ENCODE measurements at places on chromosomes 12 and 14.

- DNase-seq: peak; percentile 47
These were observed 718 bp downstream of the CCDC92 start for GRCh38 chr12:123971770-123972456.

GRCh38 chr12:121005346-121005815 lies 10.9 kb downstream of the C12orf43 start:
- peak; percentile 11 for DNase-seq

DNA sequence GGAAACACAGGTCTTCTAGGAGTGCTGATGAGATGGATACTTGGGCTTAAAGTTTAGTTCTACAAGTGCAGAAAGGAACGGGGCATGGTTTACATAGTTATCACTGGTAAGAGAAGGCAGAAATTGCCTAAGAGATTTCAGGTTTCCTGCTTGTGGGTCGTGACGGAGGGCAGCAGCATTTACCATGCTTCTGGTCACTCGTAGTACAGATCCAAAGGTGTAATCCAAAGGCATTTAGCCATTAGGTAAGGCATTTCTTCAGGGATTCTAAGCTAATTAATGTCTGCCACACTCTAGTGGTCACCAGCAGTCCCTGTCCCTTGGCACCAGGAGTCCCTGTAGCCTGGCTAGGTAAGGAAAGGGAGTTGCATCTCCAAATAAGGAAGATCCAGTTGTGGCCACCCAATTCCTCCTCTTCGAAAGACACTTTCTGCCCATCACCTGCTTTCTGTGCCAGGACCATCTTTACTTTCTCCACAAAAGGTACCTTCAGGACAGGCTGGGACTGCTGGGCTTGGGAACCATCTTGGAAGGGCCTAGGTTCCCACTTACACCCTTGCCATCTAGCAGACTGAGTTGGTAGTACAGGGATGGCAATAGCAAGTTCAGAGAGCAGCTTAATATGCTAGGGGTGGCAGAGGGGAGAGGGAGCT lies 1.5 kb downstream of the GSTZ1 start:
- DNase-seq: no peak

GRCh38 chr12:119288576-119288975 lies 46.0 kb upstream of the CCDC60 start:
- peak; percentile 59 for DNase-seq

DNA sequence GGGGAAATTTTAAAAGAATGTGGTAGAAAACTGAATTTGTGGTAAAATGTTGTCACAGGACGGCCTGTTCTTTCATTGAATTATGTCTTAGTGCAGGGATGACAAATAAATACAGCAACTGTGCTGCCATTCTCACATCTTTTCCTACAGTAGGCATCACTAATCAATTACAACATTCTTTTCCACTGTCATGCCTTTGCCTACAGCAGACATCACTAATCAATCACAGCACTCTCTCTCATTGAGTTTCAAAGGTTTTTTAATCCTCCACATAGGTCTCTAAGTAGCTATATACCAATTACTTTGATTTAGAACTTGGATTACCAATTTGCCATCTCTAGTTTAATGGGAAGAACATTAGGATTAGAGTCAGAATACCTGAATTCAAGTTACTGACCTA lies 30.1 kb downstream of the NTF3 start:
- no peak for DNase-seq

DNA sequence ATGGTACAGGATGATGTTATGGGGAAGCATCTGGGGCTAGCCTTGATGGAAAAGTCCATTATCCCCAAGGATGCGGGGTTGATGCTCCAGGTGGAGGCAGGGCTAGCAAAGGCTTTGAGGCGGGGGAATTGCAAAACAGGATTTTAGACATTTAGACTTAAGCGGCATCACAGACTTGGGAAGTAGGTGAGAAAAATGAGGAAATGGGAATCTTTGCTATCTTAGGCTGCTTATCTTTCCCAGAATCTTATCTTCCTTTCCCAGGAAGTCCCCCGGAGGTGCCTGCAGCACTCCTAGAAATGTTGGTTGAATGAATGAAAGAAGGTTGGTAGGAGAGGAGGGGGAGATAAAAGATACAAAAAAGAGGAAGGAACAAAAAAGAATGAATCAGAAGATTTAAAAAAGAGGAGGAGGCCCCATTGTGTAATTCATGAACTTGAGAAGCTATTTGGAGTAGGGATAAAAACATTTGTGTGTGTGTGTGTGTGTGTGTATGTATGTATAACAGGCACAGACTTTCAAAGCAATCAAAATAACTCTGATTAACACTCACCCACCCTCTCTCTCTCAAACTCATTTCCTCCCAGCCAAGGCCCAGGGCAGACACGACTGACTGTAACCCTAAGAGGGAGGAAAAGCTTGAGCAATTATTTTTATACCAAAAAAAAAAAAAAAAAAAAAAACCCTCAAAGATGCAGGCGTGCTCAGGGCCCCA lies 62.5 kb upstream of the TBX3 start:
- DNase-seq: no peak

- no peak for DNase-seq
These were observed 39.2 kb upstream of the MEG3 start for GRCh38 chr14:100786576-100787219.

- DNase-seq: peak; percentile 52
These were observed 74.6 kb downstream of the GLRX5 start for GRCh38 chr14:95609398-95609990.

- peak; percentile 20 for DNase-seq
These were observed 30.3 kb upstream of the SMOC1 start for GRCh38 chr14:69848903-69849391.

GRCh38 chr12:63362166-63362565 lies 211.2 kb upstream of the AVPR1A start:
- DNase-seq: no peak

GRCh38 chr14:64953310-64953654 lies 10.7 kb upstream of the GPX2 start:
- DNase-seq: no peak

- no peak for DNase-seq
These were observed 19.3 kb upstream of the CCER1 start for GRCh38 chr12:90974286-90974685.

GRCh38 chr14:104421401-104421821 lies 158.2 kb upstream of the C14orf180 start:
- no peak for DNase-seq

- no peak for DNase-seq
These were observed 36.8 kb downstream of the RAB35 start for GRCh38 chr12:120079411-120080400.

DNA sequence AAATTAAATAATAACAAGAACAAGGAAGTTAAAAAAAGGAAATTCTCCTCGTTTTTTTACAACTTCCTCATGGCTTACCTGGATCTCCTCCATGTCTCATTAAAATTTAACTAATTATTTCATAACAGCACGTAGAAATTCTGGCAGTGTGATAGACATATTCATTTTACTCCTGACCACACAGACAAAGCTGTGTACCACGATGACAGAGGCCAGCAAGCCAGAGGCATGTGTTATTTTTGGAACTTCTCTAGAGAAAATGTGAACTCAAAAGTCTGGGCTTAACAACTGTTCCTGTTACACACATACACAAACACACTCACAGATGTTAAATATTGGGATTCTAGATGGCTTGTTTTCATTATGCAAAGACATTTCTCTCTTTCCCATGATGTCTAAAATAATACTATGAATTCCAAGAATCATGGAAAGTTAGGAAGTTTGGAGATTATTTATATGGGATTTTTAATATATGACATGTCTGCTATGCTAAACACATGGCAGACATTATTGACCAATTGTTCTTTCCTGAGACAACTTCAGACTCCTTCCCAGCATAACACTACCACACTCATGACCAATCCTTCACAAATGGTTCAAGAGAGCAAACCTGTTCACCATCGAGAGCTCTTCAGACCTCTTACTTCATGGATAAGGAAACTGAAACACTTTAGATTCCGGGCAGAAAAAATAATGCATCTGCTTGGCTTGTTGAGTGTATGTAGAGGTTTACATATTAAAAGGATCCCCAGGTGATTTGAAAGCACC lies 158.7 kb downstream of the DACT1 start:
- no peak for DNase-seq

- no peak for DNase-seq
These were observed 49.1 kb downstream of the CCER1 start for GRCh38 chr12:90905691-90906370.

- no peak for DNase-seq
These were observed 236.6 kb upstream of the CCDC196 start for GRCh38 chr14:66249544-66249943.

GRCh38 chr12:57027011-57027804 lies 10.9 kb upstream of the TAC3 start:
- DNase-seq: no peak

DNA sequence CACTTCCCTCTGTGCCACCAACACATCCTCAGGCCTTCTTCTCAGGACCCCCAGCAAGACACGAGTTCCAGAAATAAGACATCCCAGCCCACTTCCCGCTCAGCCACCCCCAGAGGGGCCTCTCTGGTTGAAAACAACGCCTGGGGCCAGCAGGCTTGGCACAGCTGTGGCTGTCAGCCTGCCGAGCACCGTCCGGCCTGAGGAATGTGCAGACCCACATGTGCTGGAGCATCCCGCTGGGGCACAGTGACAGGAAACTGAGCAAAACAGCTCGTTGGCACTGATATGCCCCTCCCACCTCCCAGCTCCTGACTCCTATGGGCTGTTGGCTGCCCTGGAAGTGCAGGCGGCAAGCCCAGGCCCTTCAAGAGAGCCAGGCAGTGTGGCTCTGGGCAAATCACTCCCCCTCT lies 1.4 kb downstream of the SYNE3 start:
- no peak for DNase-seq

GRCh38 chr12:101891462-101891971 lies 14.1 kb downstream of the DRAM1 start:
- DNase-seq: peak; percentile 45

DNA sequence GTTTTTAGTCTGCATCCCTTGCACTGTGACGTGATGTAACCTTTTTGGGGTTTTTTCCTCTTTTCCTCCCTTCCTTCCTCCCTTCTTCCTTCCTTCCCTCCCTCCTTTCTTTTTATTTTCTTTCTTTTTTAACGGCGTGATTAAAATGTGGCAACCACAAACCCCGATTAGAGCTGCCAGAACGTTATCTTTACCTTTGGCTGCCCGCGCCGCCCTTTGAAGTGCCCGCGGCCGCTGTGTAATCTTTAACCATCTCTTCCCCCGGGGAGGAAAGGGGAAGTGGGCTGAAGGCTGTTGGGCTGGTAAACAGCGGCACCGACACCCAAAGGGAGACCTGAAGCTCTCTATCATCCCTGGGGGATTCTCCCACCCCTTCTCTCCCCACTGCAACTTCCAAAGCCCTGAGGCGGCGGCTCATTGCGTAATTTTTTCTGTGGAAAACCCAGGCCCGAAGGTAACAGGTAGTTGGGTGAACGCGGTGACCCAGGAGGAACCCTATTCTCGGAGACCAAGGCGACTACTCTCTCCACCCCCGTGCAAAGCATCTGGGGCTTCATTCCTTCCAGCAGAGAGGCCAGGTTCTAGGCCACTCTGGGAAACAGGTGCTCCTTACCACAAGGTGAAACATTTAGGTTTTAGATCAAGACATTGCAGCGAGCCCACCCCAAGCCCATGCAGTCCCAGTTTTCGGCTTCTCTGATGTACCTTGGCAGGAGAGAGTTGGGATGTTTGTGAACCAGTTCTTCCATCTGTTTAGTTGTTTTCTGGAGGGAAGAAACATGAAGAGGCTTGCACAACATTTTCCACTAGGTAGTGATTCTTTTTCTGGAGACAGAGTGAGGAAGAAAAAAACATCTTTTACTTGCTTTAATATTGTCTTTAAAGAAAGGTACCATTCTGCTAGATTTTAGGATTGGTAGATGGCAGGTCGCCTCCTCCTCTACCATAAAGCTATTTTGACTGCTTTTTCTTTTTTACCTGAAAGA lies 1.5 kb downstream of the LGR5 start:
- DNase-seq: no peak

DNA sequence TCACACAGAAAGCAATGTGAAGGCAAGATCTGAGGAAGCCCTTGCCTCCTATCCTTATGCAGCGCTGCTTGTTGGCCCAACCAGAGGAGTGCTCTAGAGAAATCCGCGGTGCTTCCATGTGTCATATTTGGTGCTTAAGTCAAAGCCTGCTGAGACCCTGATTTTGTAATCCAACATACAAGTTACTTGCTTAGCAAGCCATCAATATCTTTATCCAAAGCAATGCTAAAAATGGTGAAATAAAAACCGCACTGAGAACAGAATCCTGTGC lies 250.0 kb downstream of the MED13L start:
- no peak for DNase-seq

- no peak for DNase-seq
These were observed 251.7 kb downstream of the PDZRN4 start for GRCh38 chr12:41439801-41440200.

DNA sequence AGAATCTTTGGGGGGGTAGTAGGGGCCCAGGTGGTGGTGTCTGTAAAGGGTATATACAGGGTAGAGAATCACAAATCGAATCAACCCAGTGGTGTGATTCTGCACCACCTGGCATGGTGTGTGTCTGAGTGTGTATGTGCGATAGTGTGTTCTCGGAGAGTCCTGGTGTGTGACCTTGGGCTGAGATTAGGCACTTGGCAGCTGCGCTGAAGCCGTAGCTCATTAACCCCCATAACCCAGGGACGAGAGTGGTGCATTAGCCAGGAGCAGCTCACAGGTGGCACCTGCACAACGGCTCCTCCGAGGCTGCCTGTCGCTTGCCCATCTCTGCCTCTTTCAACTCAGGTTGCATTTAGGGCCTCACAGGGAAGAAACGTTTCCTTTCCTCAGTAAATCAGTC lies 15.6 kb upstream of the TESC start:
- no peak for DNase-seq

- no peak for DNase-seq
These were observed 3.5 kb upstream of the RNASE4 start for GRCh38 chr14:20680843-20681347.

DNA sequence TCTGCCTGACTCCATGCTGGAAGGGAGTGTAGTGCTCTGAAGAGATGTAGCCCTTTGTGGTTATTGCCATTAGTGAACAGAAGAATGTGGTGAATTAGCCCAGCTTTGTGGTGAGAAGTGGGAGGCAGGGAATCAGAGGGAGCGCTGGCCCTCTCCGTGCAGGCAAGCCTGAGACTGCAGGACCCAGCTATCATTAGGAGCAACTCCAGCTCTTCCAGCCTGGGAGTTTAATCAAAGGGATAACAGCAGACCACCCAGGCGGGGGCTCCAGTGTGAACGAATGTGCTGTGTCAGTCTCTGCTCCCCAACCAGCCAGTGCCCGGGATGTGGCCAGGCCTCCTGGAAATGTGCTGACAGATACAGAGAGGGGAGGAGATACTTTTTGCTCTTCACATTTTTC lies 142.7 kb downstream of the TTLL5 start:
- DNase-seq: no peak

- no peak for DNase-seq
These were observed 22.8 kb upstream of the PYGL start for GRCh38 chr14:50967103-50967502.

DNA sequence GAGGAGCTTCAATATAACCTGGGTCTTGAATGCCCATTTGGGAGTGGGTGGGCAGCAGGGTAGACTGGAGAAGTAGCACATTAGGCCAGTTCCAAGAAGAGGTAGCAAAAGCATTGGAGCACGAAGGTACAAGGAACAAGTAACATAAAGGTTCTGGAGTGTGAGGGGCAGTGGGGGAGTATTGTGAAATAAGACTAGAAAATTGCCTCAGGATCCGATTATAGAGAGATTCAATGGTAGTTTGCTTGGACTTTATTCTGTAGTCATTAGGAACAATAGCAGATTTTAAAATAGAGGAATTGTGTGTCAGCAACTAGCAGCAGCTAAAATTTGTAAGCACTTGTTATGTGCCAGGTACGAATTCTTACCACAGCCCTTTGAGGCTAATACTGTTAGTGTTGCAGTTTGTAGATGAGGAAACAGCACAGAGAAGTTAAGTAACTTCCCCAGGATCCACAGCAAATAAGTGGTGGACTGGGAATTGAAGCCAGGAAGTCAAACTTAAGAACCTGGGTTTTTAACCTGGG lies 61.8 kb downstream of the PPFIBP1 start:
- no peak for DNase-seq
